ENCODE measurements at places on chromosomes 2 and 18.

DNA sequence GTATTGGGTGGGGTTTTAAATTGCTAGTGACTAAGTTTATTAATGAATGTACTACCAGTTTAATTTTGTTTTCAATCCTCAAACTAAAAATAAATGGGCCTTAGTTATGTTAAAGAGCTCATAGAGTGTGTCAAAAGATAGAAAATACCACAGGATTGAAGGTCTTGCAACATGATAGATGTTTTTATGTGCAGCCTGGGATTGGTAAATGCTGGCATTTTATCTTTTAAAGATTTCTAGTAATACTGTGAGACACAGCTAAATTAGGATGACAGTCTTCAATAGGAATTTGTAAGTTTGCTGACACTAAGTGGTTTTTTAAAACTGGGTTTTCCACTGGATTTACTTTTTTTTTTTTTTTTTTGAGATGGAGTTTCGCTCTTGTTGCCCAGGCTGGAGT lies 122.3 kb downstream of the HAUS1 start:
- no peak for DNase-seq

GRCh38 chr2:37011130-37011529 lies 44.8 kb upstream of the STRN start:
- DNase-seq, result no peak

- DNase-seq, result no peak
Measured at GRCh38 chr2:219284501-219285372, 5.6 kb downstream of the DNAJB2 start.

GRCh38 chr2:120995152-120995551 lies 259.5 kb downstream of the GLI2 start:
- DNase-seq, result no peak

- no peak for DNase-seq
Measured at GRCh38 chr2:205565142-205565522, 117.2 kb upstream of the NRP2 start.

GRCh38 chr2:238520359-238520886 lies 93.7 kb downstream of the ASB1 start:
- no peak for DNase-seq

DNA sequence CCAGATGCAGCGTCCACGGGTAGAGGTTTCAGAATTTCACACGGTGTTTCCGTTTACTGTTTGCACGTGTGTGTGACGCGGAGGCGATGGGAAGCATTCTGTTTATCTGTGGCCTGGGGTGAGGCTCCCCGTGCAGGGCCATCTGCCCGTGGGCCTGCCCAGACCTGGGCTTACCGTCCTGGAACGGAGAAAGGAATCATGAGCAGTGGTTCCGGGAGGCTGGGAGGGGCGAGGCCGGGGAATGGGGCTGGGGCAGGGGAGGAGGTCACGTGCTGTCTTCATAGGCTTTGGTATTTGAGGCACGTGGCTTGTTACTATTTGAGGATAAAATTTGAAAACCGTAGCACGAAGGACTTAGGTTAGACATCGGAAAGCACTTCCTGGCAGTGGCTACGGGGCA lies 77.9 kb downstream of the RTP5 start:
- DNase-seq, result no peak

DNA sequence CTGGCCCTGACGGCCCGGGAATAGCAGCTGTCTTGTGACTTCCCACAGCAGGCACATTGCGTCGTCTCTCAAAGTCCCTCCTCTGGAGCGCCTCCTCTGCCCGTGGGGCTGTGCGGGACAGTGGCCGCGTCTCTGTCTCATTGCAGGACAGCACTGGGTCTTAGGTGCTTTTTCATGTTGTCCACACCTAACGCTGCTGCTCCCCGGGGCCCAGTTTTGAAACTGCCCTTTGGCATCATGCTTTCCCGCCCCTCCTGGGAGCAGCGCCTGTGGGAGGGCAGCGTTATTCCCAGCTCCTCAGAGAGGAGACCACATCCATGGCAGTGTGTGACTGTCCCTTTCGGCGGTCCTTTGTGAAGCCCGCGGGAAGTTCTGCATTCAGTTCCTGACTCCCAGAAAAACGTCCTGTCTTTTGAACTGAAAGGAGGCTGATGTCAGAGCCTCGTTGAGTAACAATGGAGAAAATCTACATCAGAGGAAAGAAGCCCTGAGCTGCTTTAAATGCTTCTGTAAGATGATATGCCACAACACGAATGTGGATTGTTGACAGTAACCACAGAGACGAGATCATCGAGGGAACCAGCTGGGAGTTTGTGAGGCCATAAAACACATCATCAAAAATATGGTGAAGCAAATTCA lies 226.0 kb downstream of the FAM210A start:
- DNase-seq, result no peak

DNA sequence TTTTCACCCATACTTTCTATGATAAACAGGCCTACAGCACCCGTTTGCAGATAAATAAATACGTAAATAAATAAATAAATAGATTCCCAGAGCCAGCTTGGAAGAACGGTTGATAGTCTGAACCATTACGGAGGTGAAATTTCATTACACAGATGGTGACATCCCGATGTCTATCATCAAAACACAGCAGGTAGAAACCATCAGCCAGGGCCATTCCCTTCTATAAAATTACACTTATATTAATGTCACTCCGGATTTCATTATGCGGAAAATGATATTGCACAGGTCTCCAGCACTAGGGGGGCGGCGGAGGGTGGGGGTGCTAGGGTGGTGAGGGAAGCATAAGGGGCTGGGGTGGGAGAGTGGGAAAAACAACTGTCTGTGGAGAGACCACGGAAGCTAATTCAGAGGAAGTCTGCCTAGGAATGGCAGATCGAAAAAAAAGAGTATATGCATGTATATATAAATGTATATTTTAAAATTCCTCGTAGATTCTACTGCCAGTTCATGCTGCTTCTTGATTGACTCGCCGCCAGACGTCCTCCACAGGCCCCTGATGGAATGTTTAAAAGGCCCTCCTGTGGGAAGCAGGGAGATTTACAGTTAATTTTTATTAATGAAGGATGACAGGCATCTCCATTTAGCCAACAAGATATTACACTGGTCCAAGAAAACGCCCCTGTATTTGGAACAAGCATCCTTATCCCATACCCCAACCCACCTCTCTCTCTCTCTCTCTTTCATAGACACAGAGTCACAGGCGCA lies 1906.0 kb upstream of the PIK3C3 start:
- no peak for DNase-seq

DNA sequence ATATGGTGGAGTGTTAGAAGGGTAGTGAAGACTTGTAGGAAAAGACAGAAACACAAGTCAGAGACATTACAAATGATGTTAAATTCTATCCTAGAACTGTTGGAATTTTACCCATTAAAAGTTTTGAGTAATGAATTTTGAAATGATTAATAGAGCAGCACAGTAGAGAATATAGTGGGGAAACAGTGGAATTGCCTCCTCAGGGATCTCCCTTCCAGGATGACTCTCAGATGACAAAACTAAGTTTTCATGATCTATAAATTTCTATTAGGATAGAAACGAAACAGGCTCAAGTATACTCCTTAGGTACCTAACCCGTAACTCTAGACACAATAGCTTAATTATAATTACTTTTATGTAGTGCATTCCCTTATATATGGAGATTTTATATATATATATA lies 86.7 kb downstream of the DPP4 start:
- no peak for DNase-seq

DNA sequence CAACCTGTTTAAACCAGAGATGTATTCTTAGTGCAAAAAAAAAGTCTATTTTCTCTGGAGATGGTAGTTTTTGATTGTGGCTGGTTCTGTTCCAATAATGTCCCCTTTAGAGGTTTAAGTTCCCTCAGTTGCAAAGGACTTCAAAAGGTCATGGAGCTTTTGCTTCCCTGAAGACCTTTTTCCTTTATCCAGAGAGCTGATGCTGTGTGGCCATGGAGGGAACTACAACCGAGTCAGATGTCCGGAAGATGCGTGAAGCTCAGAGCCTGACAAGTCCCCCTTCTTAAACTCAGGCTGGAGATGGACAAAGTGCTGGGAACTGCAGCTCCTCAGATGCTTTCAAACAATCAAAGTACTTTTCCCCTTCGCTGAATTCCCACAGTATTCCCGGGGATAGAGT lies 176.1 kb downstream of the TMEM18 start:
- DNase-seq, result no peak

DNA sequence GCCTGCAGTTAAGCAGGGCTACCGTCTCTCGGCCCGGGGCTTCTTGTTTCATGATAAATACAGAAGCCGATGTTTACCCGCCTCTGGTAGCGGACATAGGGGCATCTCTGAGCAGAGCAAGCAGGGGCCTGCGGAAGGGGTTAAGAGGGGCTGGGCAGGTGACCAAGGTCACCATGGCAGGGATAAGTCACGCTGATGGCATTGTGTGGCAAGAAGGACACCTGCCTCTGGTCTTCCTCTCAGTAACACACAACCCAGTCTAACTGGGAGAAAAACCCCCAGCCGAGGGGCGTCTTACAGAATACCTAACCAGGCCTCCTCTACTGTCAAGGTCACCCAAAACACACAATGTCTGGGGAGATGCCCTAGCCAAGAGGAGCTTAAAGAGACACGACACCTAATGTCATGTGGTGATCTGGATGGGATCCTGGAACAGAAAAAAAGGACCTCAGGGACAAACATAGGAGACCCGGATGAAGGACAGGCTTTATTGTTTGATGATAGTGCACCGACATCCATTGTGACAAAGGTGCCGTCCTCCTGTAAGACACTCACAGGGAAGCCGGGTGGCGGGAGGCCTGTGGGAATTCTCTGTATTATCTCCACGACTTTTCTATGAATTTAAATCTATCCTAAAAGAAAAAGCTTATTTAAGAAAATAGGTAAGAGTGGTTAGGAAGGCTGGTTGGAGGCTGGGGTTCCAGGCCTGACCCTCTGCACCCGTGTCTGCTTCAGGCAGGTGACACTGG lies 24.8 kb downstream of the SH3BP4 start:
- no peak for DNase-seq
